ENCODE measurements at places on chromosomes 6 and 20.

- DNase-seq = no peak
These were observed 5.2 kb downstream of the SIRPA start for GRCh38 chr20:1900321-1900801.

- DNase-seq = no peak
These were observed 3.7 kb downstream of the POU3F2 start for GRCh38 chr6:98838032-98838431.

DNA sequence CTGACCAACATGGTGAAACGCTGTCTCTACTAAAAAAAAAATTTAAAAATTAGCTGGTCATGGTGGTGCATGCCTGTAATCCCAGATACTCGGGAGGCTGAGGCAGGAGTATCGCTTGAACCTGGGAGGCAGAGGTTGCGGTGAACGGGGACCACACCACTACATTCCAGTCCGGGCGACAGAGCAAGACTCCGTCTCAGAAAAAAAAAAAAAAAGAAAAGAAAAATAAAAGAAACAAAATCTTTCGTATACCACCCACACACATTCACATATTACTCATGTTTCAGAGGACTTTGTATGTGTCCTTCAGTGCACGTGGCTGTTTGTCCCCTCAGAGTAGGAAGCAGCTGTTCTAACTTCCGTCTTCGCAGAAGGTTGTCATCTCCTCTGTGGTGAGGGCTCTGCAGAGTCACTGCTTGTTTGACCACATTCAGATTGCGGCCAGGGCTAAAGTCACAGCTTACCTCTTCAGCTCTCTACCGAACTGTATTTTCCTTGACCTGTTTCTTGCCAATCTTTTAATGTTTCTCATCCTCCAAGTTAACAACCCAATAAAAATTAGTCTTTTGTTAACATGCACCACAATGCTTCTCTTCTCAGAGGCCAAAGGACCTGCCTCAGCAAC lies 36.6 kb upstream of the HIVEP1 start:
- DNase-seq = no peak

DNA sequence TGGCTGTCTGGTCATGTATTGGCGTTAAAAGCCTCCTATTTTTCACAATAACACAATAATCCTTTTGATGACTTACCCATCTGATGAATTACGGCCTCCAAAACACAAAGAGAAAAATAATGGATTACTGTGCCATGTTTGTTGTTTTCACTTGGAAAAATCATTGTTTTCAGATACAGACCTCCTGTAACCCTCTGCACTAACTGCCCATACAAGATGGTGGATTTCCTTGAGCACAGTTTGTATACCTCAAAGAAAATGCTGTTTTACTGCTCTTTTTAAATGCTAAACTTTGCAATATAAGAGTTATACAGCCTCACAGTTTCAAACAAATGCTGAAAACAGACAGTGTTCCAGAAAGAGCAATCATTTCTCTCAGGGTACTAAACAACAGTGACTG lies 61.0 kb downstream of the SMLR1 start:
- no peak for DNase-seq

- no peak for DNase-seq
These were observed 9.5 kb downstream of the TAAR2 start for GRCh38 chr6:132614554-132614953.

GRCh38 chr20:48340883-48341281 lies 486.9 kb downstream of the PREX1 start:
- no peak for DNase-seq

Measured in CD4-positive, alpha-beta T cell (primary cell).